G401 (cell line): ENCODE measurements at places on chromosomes 2 and 18.

DNA sequence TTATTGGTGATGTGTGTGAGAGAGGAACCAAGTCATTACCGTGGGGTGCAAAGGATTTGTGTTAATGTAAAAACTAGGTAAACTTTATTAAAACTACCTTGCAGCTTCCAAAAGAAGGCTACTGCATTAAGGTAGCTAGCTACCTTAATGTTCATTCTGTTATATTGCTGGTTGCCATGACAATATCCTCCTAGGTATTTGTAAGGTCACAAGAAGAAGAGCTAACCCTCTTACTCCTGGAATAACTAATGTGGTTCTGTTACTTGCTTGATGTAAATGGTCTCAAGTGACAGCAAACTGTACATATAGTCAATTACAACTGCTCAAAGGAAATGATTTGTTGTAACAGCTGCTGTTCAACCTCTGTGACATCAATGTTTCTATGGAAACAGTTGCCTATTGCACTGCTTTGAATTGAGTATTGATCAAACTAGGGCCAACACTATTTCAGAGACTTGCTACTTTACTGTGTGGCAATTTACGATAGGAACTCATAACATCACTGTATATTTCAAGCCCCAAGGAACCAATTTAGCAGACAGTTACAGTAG lies 319.8 kb upstream of the HNRNPA3 start:
- no peak for DNase-seq

DNA sequence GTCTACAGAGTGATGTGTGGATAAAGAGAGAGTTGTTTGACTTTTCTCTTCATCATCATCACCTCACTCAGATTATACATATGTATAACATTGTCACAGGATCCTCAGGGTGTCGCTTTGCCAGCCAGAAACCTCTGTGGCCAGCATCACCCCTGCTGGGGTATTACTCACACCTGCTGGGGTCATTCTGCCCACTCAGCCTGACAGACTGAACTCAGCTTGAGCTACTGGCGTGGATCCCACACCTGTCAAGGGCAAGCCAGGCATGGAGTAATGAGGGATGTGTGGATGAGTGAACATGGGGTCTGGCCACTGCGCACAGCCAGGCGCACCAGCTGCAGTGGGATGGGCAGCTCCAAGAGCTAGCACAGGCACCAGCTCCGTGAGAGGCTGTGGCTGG lies 870.6 kb downstream of the CBLN2 start:
- peak; percentile 42 for DNase-seq

DNA sequence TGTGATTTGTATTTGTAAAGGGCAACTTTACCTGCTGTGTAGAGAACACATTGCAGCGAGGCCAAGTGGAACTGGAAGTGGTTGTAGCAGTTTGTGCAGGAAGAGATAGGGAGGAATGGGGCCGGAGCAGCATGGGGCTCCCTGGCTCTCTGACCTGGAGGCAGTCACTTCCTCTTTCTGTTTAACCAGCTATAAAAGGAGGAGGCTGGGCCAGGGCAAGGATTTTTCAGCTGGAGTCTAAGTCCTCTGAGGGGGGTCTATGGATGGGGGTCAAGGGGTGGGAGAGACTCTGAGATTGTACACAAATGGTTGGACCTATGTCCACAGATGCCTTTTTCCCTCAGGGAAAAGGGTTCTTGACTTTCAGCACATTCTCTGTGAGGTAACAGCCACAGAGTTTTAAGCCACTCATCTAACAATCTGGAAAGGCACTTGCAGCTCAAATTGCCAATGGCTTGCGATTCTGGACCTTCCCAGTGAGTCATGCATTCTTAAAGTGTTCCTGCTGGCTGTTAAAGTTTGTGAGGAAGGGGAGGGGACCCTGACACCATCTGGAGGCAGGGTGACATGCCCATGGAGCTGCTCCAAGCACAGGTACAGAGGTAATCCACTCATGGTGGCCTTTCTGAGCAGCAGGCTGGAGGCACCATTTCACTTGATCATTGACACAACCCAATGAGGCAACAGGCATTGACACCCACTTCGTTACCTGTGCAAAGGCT lies 347.0 kb downstream of the CYRIA start:
- DNase-seq, result no peak

DNA sequence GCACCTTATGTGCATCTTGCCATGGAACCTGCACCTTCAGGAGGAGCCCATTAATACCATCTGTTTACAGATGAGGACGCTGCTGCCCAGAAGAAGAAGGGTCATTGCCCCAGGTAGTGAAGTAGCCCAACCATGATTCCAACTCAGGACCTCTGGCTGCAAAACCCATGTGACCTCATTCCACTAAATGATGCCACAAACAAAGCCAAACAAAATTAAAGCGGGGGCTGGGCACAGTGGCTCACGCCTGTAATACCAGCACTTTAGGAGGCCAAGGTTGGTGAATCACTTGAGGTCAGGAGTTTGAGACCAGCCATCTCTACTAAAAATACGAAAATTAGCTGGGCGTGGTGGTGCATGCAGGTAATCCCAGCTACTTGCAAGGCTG lies 202.1 kb downstream of the EIPR1 start:
- no peak for DNase-seq

GRCh38 chr2:60728855-60729254 lies 27.2 kb upstream of the PAPOLG start:
- DNase-seq, result no peak

DNA sequence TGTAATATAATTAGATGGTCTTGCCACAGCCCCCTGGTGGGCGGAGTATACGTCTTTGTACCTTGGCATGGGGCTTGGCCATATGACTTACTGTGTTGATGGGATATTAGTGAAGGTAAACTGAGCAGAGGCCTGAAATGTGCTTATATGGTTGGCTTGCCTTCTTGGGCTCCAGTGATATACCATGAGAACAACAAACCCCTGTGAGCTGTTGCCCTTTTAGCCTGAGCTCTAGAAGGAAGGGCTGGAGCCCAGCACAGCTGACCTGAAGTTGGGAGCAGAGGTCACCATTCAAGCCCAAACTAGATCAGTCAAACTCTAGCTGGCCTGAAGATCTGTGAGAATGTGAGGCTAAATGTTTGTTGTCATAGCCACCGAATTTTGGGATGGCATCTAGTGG lies 75.2 kb upstream of the CD302 start:
- no peak for DNase-seq
